NCI-H1436 treated with DMSO at 0.1 percent for 48 hours (cell line): ENCODE measurements at places on chromosomes 7 and 10.

- DNase-seq: no peak
Observed at GRCh38 chr10:30821261-30821993, 191.9 kb upstream of the LYZL2 start.

DNA sequence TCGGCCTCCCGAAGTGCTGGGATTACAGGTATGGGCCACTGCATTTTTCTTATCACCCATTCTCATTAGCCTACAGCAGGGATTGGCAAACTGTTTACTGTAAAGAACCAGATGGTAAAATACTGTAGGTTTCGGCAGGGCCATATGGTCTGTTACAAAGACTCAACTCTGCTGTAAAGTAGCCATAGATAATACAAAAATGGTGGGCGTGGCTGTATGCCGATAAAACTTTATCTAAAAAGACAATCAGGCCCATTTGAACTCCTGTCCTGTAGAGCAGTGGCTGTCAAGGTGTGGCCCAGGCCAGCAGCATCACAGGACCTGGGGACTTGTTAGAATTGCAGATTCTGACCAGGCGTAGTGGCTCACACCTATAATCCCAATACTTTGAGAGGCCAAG lies 134.3 kb downstream of the CUX1 start:
- DNase-seq: no peak

DNA sequence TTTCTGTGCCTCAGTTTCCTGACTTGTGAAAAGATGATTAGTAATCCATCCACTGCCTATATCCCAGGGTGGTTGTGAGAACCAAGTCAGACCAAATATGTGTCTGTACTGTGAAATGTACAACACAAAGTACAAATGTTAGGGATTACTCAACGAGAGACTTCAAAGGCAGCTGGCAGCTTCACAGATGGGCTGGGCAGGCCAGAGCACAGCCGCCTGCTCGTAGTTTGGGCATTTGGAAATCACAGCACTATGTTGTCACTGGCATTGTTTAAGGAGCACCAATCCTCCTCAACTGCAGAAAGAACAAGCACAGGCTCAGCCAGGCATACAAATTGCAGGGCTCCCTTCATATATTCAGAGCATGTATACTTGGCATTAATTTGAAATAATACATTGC lies 64.5 kb upstream of the C10orf90 start:
- DNase-seq: no peak

- DNase-seq: no peak
Observed at GRCh38 chr10:21919117-21919516, 84.4 kb downstream of the DNAJC1 start.

GRCh38 chr10:92993699-92994272 lies 66.8 kb upstream of the CYP26C1 start:
- DNase-seq: no peak

- no peak for DNase-seq
Observed at GRCh38 chr10:111488668-111489067, 411.8 kb downstream of the ADRA2A start.

- DNase-seq: no peak
Observed at GRCh38 chr7:150405584-150406311, 26.6 kb downstream of the ZNF775 start.

- peak; percentile 12 for DNase-seq
Observed at GRCh38 chr10:26556748-26557640, 118.9 kb downstream of the APBB1IP start.

DNA sequence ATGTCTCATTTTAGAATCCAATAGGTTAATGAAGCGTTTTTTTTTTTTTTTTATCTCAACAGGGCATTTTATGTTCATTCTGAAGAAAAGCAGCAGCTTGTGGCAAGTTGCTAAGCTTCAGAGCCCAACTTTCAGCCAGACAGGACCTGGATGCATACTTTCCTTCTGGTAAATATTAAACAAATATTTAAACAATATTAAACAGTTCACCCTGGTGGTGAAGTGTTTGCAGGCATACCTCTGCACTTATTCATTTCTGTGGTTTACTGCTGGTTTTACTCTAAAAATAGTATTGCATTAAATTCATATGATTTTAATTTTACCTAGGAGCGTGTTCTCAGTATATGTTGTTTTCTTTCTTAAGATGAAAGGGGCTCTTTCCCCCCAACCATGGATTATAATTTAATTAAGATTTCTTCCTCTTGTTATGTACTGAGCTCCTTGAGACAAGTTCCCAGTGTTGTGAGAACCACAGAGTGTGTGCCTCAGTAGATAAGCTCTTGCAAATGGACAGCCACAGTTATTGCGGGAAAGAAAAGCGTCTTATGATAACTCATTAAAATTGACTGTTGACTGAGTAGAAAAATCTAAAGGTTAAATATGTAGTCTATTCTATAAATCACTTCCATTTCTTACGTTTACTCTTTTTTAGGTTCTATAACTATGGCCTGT lies 155.8 kb downstream of the MALRD1 start:
- DNase-seq: no peak

DNA sequence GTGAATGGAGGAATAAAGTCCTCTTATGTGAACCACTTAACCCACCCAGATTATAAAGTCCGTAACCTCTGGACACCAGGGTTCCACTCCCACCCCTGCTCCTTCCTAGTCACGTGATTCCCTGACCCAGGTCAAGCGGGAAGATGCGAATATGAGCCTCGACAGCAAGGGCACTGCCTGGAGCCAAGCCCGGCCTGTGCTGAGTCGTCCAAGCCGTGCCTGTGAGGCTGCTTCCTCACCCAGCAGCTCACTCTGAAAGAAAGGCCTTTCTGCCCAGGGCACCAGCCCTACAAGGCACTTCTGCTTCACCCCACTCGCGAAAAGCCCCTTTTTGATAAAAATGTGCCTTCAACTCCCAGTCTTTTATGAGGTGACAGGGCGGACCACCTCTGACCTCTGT lies 85.8 kb downstream of the CYTH3 start:
- DNase-seq: no peak

DNA sequence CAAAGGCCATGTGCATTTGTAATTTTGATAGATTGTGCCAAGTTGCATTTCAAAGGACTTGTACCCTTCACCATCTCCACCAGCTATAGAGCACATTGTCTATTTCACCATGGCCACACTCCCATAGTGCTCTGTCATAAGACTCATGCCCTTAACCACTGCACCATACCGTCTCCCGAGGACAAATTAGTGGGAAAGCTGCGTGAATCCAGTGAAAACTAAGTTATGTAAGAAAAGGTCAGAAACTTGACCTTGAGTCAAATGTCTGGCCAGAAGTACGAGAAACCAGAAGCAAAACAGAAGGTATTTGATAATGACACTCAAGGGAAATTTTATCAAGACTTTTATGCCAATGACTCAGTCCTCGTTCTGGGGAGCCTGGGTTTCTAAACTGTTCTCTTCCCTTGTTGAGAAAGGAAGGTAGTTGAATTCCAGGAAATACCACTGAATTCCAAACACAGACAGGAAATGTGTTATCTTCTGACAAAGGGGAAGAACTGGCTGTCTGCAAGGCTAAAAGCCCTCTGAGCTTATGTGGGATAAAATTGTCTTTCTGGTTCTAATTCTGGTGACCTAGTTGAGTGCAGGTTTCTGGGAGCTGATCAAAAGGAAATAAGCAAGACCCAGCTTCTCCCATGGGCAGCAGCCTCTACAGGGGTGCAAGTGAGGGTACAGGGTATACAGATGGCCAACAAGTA lies 49.7 kb downstream of the CDK1 start:
- no peak for DNase-seq

- no peak for DNase-seq
Observed at GRCh38 chr10:78528749-78529204, 495.1 kb downstream of the RPS24 start.

- no peak for DNase-seq
Observed at GRCh38 chr7:46089281-46089680, 168.2 kb upstream of the IGFBP3 start.

GRCh38 chr10:31739146-31739545 lies 189.5 kb downstream of the ARHGAP12 start:
- DNase-seq: no peak

- DNase-seq: no peak
Observed at GRCh38 chr7:151143261-151144015, 24.1 kb downstream of the GBX1 start.

DNA sequence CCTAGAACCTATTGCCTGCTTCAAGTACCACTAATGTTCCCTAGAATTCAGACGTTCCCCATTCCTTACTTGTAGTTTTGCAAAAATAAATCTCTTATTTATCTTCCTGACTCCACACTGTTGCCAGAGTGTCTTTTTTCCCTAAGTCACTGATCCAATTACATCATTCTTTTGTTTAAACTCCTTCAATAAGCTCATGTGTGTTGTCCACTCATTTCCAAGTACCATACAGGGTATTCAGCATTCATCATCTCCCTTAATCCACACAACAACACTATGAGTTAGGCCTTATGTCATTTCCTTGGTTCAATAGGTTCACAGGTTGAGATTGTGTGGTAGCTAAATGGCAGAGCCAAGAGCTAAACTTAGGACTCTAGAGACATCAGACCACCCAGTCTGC lies 119.9 kb upstream of the RHOBTB1 start:
- DNase-seq: no peak

GRCh38 chr10:124092860-124093773 lies at the start of gene CHST15:
Gene CHST15 (minus strand): TSS chr10:124093598. CDS start chr10:124046212, 47,386 bp downstream.
- no peak for DNase-seq

DNA sequence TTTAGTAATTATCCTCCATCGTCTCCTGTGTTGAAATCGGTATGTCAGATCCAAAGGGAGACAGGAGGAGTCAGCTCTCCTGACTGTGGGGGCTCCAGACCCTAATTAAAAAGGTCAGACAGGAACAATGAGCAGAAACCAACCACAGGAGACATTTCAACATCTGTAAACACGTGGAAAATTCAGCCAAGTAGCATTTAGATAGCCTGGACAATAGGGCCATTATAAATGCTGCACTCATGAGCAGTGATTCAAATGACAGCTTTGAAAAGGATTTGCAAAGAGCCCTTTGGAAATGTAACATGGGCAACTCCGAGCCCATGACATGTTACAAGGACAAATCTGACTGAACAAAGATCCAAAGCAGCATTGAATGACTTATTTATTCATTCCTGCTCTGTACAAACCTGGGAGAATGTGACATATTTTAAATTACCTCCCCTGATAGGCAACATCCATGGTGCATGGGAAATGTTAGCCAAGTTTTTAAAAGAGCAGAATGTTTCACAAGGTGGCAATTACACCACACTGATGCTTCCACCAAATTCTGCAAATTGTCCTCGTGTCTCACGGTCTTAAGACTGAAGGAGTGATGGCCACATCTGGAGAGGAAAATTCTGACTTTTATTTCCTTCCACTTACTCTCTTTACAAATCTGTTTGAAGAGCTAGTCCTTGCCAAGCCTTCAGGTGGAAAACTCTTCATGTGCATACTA lies 113.3 kb upstream of the KMT2E start:
- DNase-seq: no peak

DNA sequence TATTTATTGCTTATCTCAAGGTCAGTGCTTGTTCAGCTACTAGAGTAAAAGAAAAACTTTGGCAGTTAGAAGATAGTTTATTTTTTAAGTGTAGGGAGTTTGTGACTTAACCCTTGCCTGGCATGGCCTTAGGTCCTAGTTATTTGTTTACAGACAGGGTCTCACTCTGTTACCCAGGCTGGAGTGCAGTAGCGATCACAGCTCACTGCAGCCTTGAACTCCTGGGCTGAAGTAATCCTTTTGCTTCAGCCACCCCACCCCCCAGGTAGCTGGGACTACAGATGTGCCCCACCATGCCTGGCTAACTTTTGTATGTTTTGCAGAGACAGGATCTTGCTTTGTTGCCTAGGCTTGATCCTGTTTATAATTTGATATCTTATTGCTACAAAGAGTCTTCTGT lies 4.2 kb downstream of the ANLN start:
- no peak for DNase-seq

- DNase-seq: no peak
Observed at GRCh38 chr10:6473430-6473829, 106.6 kb downstream of the PRKCQ start.

GRCh38 chr10:117967149-117967650 lies 79.5 kb downstream of the RAB11FIP2 start:
- peak; percentile 84 for DNase-seq

DNA sequence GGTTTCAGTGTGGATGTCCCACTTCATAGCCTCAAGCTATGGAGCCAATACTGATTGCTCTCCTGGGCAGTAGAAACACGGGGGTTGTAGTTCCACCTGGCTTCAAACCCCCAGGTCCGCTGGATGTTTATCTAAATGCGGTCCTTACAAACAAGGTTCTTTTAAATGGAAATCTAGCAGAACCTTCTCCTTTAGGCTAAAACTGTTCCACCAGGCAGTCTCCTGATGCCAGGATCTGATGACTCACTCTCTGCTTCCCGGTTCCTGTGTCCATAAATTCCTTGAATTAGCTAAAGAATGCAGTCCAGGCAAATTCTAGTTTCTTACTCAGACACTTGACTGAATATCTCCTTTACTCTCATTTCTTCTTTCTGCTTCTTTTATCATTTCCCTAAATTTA lies 108.4 kb upstream of the FAM3C start:
- DNase-seq: no peak

GRCh38 chr7:70512761-70513160 lies 619.2 kb upstream of the GALNT17 start:
- no peak for DNase-seq

GRCh38 chr10:14625765-14626525 lies 148.8 kb downstream of the FAM107B start:
- no peak for DNase-seq

GRCh38 chr10:132554991-132555647 lies 17.5 kb downstream of the INPP5A start:
- DNase-seq: no peak
